ENCODE measurements at places on chromosomes 7 and 10.
A peak's percentile ranks its signal among the peaks of the same experiment; 100 is the strongest.

DNA sequence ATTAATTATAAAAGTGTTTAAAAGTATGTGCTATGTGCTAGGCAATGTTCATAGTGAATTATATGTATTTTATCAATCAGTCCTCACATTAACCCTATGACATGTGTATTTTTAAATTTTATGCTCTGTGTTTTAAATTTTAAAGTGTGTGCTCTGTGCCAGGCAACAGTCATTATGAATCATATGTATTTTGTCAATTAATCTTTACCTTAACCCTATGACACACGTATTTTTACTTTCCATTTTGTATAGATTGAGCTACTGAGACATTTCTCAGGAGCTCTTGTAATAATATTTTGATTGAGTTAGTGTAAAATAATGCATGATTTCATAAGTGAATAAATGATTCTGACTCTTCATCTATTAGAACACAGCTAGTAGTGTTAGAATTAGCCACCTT lies 117.8 kb downstream of the THSD7A start:
- no peak for DNase-seq

- no peak for DNase-seq
Observed at GRCh38 chr10:4790045-4790444, 36.0 kb upstream of the AKR1E2 start.

- no peak for DNase-seq
Observed at GRCh38 chr7:22723181-22723601, 3.8 kb upstream of the IL6 start.

DNA sequence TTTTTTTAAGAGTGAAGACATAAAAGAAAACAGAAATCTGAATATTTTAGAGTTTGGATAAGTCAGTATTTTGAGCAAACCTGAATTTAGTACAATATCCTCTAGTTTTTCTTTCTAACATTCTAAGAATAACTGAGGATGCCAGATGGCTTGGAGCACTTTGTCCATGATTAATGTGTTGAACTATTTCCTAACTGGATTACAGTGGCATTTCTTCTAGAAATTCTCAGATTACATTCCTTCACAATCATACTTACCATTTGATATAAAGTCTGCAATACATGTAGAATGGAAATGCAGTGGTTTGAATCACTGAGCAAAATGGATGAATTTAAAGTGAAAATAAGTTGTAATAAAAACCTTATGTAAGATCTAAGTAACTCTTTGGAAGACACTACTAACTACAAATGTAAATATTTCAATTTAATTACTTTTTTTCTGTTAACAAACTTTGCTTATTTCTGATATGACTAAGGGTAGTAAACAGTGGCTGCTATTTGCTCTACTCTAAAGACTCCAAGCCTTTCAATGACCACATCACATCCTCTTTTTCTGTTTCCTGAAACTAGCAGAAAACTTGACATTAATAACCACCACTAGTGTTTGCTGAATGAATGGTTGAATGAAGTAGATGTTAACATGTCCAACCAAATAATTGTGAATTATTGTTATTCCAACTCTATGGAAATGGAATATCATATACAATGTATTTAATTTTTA lies 102.8 kb downstream of the PRKG1 start:
- DNase-seq: no peak

GRCh38 chr10:36880898-36881297 lies 244.5 kb upstream of the ANKRD30A start:
- DNase-seq: no peak

- no peak for DNase-seq
Observed at GRCh38 chr10:359762-360161, 224.5 kb downstream of the ZMYND11 start.

DNA sequence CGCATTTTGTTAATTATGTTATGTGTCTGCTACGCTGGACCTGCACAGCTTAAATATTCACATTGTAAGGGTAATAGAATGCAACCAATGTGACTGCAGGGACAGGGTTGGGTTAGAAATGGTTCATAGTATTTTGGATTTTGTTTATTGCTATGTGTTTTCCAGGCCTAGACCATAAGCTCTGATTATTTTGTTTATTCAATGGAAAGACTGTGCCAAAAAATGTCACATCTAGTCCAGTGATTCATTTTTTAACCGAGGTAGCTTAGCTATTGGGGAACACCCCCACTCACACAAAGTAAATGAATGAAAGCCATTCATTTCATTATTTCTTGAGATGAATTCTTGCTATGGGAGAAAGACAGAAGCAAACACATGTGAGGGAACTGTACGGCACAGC lies 516.5 kb upstream of the ANKRD30A start:
- DNase-seq: no peak

- no peak for DNase-seq
Observed at GRCh38 chr7:137080516-137081203, 212.2 kb downstream of the CHRM2 start.

DNA sequence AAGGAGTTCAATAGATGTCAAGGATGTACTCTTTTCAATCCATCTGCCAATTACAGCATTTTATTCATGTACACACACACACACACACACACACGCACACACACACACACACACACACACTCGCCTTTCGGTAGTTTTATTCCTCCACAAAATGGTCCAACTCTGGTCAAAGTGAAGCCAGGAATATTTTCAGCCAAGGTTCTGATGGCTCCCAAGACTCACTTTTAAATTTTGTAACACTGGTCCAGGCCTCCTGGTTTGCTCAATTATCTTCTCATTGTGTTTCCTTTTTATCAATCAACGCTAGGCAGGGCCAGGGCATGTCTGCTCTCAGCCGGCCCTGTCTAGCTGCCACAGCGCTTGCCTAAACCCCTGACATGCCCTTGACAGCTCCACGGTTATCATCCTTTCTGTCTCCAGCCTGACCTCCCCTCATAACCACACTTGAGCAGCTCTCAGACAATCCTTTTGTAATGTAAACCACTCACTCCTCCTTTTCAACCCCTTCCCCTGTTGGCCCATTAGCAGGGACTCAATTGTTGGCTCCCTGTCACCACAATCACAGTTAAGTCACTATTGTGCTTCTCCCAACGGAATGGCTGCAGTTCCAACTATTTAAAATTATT lies 115.1 kb downstream of the ICA1 start:
- DNase-seq: no peak

- DNase-seq: no peak
Observed at GRCh38 chr7:93937818-93938217, 16.3 kb downstream of the GNG11 start.

- no peak for DNase-seq
Observed at GRCh38 chr7:43698460-43699255, 30.7 kb downstream of the COA1 start.

- DNase-seq: no peak
Observed at GRCh38 chr7:148615085-148615730, 24.6 kb downstream of the C7orf33 start.

- no peak for DNase-seq
Observed at GRCh38 chr10:3961082-3961481, 176.1 kb upstream of the KLF6 start.

GRCh38 chr7:23700046-23700445 lies 10.0 kb upstream of the STK31 start:
- no peak for DNase-seq

DNA sequence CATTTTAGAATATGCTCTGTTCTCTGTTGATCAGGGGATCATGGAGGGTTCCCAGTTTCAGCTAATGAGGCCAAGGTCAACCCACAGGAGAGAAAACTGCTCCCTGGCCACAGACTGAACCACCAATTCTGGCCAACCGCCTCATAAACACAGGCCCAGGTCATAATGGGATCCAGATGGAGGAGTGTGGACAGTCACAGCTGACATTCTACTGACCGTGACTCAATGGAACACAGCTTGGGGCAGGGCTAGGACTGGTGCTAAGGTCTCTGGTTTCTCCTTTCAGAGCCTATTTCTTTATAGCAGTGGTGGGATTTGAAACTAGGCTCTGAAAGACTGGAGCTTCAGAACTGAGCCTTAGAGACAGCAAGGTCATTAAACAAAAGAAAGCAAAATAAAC lies 68.3 kb downstream of the HIPK2 start:
- no peak for DNase-seq

DNA sequence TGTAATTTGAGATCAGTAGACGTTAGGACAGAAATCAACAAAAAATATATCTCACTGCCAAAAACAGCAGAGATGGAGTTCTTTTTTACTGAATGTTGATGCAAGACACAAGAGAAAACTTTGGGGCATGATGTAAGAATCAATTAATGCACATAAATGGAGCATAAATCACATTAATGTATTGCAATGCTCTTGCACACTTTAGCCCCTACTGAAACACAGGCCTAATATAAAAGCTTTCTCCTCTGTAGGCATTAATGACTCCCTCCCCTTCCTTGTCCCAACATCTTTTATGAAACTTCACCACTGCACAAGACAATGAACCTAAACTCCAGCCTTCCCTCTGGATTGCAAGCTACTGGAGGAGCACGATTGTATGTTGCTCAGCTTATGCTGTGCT lies 58.8 kb downstream of the CACNA2D1 start:
- DNase-seq: no peak

GRCh38 chr10:31759124-31759798 lies 169.4 kb downstream of the ARHGAP12 start:
- peak; percentile 35 for DNase-seq

GRCh38 chr7:1054861-1055450 lies 10.6 kb downstream of the GPR146 start:
- DNase-seq: peak; percentile 23

- DNase-seq: no peak
Observed at GRCh38 chr10:114343623-114344505, 60.4 kb downstream of the AFAP1L2 start.

DNA sequence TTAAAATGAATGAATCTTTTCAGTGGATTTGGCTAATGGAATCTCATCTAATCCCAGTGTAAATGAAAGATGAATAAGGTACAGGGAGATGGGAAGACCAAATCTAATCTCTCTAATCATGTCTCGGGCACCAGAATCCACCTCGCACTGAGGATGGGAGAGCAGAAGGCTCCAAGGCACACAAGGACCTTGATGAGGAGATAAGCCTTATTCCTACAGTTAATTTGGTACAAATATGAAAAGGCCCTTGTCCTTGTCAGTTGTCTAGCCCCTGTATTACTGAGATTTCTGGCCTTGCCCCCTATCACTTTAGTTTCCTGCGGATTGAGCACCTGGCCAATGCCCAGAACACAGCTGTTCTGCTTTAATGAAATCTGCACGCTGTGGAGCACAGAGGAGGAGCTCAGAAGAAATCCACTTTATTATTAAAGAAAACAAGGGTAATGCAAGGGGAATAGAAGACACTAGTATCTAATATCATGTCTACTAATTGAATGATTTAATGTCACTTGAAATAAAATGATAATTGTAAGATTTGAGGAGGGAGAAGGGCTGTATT lies 321.4 kb upstream of the HGF start:
- DNase-seq: no peak

GRCh38 chr7:55247428-55247827 lies 117.7 kb upstream of the LANCL2 start:
- DNase-seq: no peak

- DNase-seq: no peak
Observed at GRCh38 chr7:37467002-37467401, 18.3 kb upstream of the ELMO1 start.

DNA sequence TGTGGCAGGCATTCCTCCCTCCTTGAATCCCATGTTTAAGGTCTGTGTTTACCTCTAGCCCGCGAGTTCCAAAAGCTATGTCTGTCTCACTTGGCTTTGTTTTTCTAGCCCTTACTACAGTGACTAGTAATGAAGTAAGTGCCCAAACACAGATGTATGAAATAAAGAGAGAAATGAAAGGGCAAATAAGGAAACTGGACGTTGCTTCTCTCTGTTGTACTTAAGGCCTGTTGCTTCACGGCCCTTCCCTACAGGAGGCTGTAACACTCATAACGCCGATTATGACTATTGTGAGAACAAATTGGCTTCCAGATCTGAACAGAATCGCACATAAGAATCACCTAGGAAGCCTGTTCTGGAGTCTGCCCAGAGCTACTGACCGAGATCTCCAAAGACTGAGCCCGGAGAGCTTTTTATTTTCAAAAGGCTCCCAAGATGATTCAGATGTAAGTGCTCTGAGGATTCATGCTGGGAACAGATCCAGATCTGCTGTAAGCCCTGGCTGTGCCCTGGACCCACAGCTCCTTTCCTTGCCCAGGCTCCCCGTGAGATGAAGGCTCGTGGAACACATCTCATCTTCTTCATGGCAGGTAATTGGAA lies 432.6 kb downstream of the SDK1 start:
- no peak for DNase-seq

- no peak for DNase-seq
Observed at GRCh38 chr7:133190650-133191049, 62.2 kb upstream of the EXOC4 start.

- DNase-seq: no peak
Observed at GRCh38 chr7:54719974-54720373, 39.0 kb downstream of the SEC61G start.

DNA sequence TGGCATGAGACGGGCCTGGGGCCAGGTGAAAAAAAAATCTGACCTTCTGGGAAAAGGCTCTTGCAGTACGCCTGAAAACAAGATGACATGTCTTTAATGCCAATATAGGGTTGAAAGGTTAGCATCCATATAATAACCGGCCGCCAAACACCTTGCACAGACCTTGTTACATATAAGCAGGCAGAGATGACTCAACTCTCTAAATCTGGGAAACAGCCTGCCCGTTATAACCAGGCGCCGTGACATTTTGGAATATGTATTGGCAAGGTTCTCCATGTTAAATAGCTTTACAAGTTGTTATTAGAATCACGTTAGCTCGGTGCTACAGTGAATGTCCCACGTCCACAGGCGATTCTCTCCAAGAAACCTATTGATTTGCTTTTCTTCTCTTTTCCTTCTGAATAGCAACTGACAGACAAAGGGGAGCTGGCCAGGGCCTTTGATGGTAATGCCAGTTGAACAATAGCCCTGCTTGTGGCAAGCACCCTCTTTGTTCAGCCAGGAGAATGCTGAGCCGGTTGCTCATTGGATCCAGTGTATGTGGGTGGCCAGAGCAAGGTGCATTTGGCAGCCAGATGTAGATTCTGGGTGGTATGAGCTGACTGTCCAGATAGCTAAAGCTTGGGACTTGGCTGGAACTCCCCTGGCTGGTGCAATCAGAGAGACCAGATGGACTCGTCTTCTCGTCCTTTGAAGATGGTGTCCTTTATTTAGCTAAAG lies 80.1 kb upstream of the AUTS2 start:
- no peak for DNase-seq

- DNase-seq: no peak
Observed at GRCh38 chr10:14873090-14873760, 5.4 kb upstream of the SUV39H2 start.
